ENCODE measurements at places on chromosomes 7 and 10. TPM values are rescaled to one million over a fixed set of nuclear protein-coding genes. Genes with fewer than 3 reads are reported as not detected.

The PRPS1L1 gene
- not detected for total RNA-seq

The GHRHR gene
- not detected for total RNA-seq

The AKR1D1 gene
- total RNA-seq: not detected

DNA sequence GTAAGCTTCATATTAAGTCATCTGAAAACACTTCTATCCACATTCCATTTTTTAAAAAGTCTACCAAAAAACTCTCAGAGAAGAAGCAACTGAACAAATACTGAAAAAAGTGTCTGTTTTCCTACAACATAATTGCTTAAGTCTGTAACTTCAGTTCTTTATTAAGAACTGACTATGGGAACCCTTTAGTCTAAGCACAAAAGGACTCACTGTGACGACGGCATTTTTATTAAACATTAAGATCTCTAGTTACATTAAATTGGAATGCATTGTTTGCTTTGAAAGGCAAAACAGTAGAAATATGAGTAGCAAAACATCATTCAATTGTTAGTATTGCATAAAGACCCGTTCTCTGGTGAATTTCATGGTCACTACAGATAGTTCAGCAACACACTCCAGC, 5.8 kb upstream of the FAM3C start:
- no peak for DNase-seq
- no peaks in the 10 kb centered on the region for H3K36me3 ChIP-seq

GRCh38 chr7:117776224-117776623, 97.0 kb downstream of the CTTNBP2 start:
- H3K27me3 ChIP-seq: no peaks in the 10 kb centered on the region
- H3K27ac ChIP-seq: no peak overlapping the region
- no peak overlapping the region for H3K4me3 ChIP-seq

DNA sequence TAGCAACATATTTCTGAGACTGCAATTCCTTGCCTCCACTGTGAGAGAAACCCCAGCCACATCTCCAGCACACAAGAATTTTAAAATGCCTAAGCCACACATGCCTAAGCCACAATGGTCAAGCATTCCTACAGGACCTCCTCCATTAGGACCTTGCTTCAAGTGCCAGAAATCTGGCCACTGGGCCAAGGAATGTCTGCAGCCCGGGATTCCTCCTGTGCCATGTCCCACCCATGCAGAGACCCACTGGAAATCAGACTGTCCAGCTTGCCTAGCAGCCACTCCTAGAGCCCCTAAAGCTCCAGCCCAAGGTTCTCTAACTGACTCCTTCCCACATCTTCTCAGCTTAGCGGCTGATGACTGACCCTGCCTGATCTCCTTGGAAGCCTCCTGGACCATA, 117.5 kb downstream of the AHR start:
- no peaks in the 10 kb centered on the region for H3K4me1 ChIP-seq
- no peaks in the 10 kb centered on the region for H3K36me3 ChIP-seq
- no peak for DNase-seq
- no peaks in the 10 kb centered on the region for H3K27me3 ChIP-seq
- no peak overlapping the region for H3K4me3 ChIP-seq
- H3K27ac ChIP-seq: no peak overlapping the region

- DNase-seq: no peak
- H3K27me3 ChIP-seq: no peaks in the 10 kb centered on the region
- H3K36me3 ChIP-seq: no peaks in the 10 kb centered on the region
- no peaks in the 10 kb centered on the region for H3K4me1 ChIP-seq
- H3K27ac ChIP-seq: no peak overlapping the region
Observed at GRCh38 chr7:140223515-140224221, 46.9 kb upstream of the KDM7A start.

All from esophagus muscularis mucosa (tissue), 4 donors.